ENCODE measurements at places on chromosomes 4 and X.

DNA sequence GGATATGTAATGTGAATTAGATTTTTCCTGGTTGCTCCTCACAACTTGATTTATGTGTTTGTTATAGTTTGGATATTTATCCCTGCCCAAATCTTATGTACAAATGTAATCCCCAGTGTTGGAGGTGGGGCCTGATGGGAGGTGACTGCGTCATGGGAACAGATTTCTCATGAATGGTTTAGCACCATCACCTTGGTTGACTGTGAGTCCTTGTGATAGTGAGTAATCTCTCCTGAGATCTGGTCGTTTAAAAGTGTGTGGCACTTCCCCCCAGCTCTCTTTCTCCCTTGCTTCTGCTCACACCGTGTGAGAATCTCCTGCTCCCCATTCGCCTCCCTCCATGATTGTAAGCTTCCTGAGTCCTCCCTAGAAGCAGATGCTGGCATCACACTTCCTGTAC, 2.2 kb downstream of the MID2 start:
- no peak for DNase-seq

- DNase-seq: no peak
Measured at GRCh38 chr4:180950377-180950776, 1292.8 kb upstream of the TENM3 start.

DNA sequence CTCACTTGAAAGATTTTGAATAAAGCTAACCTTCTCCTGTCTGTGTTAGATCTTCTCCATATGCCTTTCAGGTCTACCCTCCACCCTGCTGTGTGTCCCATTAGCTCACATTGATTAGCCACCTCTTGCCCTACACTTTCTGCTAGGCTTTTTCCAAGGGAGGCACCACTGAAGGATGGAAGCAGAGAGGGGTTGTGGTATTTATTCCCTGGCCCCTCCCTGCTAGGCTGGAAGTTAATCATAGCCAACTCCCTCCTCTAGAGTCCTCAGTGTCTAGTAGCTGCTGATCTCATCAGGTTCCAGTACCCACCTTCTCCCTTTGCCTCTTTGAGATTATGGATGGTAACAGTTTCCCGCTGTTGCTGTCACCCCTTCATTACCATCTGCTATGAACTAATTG, 8.9 kb upstream of the SMIM43 start:
- DNase-seq: no peak

DNA sequence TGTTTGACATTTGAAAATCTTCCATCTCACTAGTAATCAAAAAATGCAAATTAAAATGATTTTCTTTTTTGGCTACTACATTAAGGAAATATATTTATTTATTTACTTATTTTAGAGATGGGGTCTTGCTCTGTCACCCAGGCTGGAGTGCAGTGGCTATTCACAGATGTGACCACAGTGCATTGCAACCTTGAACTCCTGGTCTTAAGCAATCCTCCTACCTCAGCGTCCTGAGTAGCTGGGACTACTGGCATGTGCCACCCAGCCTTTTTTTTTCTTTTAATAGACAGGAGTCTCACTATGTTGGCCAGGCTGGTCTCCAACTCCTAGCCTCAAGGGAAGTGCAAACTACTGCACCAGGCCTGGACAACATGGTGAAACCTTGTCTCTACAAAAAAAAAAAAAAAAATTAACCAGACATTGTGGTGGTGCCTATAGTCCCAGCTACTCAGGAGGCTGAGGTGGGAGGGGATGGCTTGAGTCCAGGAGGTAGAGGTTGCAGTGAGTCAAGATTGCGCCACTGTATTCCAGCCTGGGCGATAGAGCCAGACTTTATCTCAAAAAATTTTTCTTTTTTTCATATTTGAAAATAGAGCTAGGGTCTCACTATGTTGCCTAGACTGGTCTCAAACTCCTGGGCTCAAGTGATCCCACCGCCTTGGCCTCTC, 4.4 kb upstream of the SMIM14 start:
- DNase-seq: no peak

DNA sequence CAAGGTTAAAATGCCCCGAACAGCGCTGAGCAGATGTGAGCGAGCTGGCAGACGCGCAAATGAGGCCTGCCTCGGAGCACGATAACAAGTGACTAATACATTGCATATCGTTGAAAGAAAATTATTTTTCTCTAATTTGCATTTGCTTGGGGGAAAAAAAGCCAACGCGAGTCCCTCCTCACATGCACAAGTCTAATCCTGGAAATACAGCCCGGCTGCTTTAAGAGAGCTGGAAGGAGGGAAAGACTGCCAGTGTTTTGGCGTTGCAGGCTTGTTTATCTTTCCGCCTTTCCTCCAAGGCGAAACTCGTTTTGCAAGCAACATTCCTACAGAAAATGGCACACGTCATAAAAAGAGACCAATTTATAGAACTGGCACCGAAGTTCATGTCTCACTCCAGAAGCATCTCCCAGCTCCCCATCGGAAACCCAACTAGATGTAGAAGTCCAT, 12.6 kb downstream of the BCOR start:
- DNase-seq: no peak

DNA sequence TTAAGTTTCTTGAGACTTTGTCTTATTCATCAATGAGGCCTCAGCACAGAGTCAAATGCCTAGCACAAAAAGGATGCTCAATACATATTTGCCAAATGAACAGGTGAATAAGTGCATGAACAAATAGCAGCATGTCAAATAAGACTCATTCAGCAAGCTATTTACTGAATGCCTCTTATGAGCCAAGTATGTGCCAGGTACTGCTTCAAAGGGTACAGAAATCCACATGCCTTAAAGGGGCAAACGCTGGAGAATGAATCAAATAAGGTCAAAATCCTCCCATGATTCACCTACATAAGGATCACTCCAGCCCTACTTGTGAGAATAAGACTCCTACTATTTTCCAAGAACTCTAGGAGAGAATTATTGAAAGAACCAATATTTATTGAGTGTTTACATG, 260.2 kb upstream of the CPEB2 start:
- no peak for DNase-seq

- no peak for DNase-seq
Measured at GRCh38 chr4:8478801-8479744, 38.5 kb downstream of the TRMT44 start.

GRCh38 chr4:184357772-184358171, 116.6 kb downstream of the IRF2 start:
- no peak for DNase-seq

- no peak for DNase-seq
Measured at GRCh38 chr4:151905197-151905596, 144.4 kb upstream of the GATB start.

- DNase-seq: no peak
Measured at GRCh38 chr4:83846193-83846830, 310.4 kb downstream of the GPAT3 start.

GRCh38 chr4:127145006-127145540, 487.7 kb upstream of the INTU start:
- DNase-seq: no peak

DNA sequence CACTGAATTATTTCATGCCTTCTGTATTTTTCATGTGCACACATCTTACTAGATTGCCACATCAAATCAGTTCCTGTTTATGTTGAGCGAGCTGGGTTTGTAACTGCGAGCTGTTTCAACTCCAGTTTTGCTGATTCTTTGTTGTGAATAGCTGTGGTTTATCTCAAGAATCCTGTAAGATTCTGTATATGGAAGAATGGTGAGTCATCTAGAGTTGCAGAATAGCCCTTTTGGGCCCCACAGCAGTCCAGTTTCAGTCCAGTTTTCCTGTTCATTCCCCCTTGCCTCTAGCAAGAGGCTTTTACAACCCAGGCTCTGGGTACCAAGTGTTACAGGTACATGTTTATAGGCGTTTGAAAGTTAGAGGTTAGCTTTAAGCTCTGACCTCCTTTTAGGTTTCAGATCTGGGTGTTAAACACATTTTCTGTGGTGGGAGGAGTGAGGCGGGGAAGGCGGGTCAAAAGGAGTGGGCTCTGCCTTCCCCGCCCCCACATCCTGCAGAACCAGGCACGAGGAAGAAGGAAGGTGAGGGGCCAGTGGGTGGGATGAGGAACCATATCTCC, 32.7 kb downstream of the TBC1D14 start:
- peak; percentile 91 for DNase-seq

- DNase-seq: no peak
Measured at GRCh38 chrX:146189371-146189770, 371.7 kb downstream of the SLITRK2 start.

GRCh38 chrX:132648895-132649294, 160.1 kb upstream of the MBNL3 start:
- DNase-seq: no peak

DNA sequence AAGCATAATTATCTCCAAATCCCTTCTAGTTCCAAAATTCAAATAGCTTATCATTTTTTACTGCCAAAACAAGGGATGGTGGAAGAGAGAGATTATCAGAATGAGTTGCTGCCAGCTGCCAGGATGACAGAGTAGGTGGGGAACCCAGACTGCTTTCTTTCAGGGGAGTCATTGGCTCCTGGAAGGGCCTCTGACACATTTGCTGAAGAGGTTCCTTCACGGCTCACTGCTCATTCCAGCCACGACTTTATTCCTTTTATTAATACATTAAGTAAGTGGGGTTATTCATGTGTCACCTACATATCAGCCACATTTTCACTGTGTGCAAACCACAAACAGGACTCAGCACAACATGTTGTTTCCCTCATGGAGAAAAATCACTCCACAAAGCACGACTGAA, 12.7 kb upstream of the SMIM43 start:
- no peak for DNase-seq

DNA sequence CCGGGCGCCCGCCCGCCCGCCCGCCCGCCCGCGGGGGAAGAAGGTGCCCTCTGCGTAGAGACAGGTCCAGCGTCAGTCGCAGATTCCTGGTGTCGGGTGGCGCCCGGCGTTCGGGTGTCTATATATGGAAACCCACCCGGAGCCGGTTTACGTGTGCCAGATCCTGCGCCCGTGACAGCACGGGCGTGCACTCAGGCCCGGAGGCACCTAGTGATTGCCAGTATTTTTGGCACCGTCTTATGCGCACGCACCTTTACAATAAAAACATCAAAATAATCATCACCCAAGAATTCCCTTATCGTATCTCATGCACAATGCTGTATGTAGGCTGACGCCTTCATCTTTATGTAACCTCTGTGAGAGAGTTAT, 519 bp downstream of the SLC25A4 start:
- DNase-seq: no peak

DNA sequence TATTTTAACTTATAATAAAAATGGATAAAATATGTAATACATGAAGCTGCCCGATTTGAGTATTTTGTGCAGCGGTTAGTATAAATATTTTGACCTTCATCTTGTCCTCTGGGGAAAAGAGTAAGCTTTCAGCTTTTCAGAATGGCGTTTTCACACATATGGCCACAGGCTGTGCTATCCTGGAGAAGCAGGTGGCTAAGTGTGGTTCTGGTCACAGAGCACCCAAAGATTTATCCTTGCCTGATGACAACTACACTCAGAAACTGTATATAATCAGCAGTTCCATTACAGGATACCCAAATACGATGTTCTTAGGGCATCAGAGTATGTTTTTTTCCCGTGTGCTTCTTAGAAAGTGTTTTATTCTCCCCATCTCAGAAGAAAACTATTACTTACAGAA, 42.3 kb upstream of the ANK2 start:
- no peak for DNase-seq

DNA sequence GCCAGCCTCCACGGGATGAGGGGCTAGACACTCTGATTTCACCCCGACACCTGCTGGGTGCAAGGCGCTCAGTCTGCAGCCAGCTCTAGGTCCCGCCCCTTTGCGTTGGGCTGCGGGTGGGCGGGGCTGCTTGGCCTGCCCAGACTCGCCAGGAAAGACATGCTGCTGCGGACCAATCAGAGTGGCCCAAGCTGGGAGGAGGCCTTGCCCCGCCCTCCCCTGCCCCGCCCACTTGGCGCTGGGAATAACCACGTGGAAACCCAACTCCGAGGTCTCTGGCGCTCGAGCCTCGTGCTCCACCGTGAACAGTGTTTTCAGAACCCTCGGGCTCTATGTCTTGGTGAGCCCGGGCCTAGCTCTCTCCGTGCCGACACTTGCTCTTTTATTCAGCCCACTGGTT, 5.3 kb upstream of the VMA21 start:
- DNase-seq: no peak

GRCh38 chrX:95645738-95646137, 1038.9 kb upstream of the DIAPH2 start:
- no peak for DNase-seq

DNA sequence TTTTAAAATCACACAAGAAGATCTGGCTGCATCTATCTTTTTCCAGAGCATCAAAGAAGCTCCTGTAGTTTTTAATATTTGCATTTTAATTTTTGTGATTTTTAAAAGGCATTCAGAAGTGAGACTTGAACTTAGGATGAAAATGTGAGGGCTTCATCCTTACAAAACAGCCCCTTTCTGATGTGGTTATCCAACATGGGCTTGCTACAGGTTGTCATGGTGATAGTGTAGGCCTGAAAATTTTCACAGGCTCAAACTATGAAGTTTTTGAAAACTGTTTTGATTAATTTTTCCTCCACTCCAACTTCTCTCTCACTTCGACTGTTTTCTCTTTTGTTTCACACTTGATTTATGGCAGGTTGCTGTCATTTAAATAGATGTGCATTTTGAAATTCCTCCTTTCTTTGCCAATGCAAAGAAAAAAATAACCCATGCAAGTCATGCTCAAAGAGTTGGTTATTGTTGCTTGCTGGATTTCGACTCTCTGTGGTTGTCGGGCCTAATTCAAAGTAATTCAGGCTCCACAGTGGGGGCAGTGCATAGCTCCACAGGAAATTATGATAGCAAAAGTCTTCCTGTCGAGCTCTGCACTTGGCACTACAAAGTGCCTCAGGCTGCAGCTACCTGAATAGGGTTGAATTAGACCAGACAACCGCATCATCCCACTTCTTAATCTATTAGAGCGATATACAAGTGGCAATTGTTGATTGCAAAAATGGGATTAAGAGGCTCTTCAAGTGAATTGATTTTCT, 201.0 kb upstream of the GPR101 start:
- no peak for DNase-seq

DNA sequence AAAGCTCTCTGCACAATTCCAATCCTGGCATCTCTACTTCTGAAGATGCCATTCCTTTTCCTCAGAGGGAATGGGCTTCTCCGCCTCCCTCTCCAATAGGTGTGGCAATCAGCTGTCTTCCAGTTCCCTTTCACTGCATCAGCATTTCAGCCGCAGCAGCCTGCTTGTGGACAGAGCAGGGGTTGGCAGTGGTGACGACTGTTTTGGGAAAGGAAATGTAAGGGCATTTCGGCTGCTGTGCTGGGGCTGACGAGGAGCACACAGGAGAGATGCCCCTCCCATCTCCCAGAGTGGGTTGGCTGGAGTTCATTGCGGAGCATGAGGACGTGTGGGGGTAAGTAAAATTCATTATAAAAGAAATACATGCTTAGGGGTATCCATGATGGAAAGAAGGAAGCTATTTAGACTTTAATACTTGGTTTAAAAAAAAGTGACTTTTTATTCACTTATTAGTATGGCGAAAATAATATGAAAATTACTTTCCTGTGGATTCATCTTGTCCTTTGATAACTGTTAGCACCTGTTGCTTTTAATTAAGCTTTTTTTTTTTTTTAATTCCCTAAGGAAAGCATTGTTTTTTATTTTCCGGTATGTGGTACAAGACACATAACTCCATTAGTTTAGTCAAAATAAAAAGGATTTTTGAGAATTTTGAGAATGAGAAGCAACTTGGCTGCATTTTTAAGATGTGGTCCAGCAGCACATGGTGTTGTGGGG, at the start of gene LIMCH1:
Gene LIMCH1, plus strand, starts transcription at position 141 of the 717 bp plus-strand sequence. CDS start 67,839 bp downstream, outside the sequence.
- DNase-seq: peak; percentile 65
